Cerebellar cortex (tissue), 1 donor: ENCODE measurements at places on chromosomes 12 and 14.

- peak; percentile 10 for DNase-seq
These were observed 49.5 kb downstream of the DCAF4 start for GRCh38 chr14:72975770-72976169.

- DNase-seq: no peak
These were observed 51.2 kb downstream of the TESC start for GRCh38 chr12:117047810-117048584.

GRCh38 chr12:102824218-102824835 lies 92.7 kb downstream of the PAH start:
- DNase-seq: no peak

- DNase-seq: peak; percentile 50
These were observed 33.5 kb downstream of the SLC6A12 start for GRCh38 chr12:180445-180844.

DNA sequence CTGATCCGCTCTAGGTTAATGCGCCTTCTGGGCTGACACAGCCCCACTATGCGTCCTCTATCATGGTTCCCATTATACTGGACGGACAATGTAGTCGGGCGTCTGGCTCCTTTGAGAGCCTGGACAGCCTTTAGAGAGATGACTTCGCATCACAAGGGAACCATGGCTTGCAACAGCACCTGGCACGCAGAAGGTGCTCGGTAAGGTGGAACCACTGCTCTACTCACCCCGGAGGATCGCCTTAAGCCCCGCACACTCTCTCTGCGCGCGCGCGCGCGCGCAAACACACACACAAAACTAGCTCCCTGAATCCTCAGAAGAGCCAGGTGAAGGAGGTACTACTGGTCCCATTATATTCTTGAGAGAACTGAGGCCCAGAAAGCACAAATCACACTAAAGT lies 7.1 kb downstream of the MAP3K12 start:
- no peak for DNase-seq

DNA sequence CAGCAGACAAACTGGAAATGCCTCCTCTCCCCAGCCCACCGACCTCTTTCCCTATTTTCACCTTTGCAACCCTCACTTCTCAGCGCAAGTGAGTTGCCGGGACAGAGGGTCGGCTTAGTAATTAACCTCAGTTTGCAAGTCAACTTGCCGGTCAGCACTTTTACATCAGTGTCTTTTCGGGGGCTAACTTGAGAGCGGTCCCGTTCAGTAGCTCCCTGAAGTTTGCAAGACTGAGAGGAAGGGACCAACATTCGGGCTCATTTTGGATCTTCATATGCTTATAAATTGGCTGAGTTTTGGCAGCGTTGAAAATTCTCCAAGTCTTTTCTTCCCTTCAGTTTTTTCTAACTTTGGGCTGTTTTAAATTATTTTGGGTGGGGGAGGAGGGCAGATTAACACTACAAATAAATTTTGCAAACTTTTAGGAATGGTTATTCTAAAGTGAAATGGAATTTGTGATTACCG lies 846 bp downstream of the BRMS1L start:
- no peak for DNase-seq

DNA sequence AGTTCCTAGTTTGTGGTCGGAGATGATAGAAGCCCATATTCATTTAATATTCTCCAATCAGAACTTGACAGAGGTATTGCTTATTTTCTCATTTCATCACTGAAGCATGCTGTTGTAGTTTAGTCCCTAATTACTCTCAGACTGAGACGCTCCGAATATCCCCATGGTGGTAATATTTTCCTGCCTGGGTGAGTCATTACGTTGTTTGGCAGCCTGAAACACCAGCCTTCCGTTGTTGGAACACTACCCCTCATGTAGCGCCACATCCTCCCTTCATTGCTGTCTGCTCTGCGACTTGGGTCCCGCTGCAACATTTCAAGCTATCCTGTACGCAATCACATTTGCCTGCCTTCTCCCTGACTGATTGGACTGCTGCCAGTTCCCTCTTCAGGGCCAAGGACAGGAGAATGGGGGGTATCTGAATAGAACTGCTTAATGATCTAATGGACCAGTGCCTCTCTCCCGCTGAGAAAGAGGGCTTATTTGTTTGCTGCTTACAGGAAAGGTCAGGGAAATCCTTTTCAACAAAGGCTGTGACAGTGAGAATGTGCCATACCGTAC lies 369.1 kb downstream of the NPAS3 start:
- DNase-seq: peak; percentile 62

DNA sequence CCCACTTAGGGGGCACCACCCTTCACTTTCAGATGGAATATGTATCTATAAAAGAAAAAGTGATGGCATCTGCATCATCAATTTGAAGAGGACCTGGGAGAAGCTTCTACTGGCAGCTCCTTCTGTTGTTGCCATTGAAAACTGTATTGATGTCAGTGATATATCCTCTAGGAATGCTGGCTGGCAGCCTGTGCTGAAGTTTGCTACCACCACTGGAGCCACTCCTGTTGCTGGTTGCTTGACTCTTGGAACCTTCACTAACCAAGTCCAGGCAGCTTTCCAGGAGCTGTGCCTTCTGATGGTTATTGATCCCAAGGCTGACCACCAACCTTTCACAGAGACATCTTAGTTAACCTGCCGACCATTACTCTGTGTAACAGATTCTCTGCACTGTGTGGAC lies 44.7 kb downstream of the RIMKLB start:
- no peak for DNase-seq

DNA sequence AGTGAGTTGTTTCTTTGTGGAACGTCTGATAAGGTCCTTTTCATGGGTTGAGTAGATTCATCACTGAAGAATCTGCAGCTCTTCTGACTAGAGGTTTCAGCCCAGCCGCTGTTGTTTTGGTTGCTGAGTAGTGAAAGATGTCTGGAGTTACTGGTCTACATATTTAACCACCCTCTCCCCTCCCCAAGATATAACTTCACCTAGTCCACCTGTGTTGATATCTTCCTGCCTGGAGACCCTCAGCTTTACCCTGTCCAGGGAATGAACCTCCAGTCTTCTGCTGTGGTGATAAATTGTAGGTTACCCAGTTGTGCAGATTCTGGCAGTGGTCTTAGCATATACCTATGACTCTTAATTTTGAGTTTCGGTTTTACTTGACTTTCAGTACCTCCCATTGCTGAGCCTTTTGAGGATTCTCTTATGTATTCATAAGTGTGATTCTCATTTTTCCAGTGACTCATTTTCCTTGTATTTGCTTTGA lies 62.9 kb downstream of the CCDC91 start:
- no peak for DNase-seq

DNA sequence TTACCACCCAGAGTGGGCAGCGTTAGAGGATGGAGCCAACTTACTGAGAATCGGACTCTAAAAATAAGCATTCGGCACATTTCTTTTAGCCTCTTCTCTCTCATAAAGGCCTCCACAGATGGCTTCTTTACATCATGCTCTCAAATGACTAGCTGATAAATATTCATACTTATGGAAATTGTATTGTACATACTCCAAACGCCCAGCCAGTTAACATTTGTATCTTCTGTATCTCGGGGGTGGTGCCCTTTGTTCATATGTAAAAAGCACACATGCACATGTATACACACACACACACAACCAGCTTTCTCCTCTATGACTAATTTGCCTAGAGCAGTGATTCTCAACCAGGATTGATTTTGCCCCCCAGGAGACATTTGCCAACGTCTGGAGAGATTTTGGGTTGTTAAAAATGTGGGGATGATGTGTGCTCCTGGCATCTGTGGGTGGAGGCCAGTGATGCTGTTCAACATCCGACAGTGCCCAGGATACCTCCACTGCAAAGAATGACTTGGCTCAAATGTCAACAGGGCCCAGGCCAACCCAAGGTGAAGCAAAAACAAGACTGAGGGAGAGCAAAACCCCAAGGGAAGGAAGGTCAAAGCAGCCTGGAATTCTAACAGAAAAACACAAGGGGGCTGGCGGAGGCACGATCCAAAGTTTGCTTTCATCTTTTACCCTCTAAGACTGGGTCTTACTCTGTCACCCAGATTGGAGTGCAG lies 15.2 kb upstream of the CDK2AP1 start:
- no peak for DNase-seq

DNA sequence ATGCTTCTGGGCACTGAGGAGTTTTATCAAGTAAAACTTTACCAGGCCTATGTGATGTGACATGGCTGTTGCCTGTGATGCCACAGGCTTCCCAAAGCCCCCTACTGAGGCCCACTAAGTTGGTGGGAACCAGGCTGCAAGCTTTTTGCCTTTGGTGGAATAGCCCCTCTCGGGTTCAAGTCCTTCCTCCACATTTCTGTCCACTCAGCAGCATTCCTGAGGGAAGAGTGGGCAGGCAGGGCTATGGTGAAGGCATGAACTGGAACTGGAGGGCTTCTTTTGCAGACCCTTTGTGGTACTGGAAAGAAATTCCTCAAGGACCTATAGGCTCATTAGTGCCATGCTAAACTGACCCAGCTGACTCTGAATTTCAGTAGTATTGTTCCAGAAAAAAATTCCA lies 48.5 kb downstream of the WDR20 start:
- DNase-seq: no peak

DNA sequence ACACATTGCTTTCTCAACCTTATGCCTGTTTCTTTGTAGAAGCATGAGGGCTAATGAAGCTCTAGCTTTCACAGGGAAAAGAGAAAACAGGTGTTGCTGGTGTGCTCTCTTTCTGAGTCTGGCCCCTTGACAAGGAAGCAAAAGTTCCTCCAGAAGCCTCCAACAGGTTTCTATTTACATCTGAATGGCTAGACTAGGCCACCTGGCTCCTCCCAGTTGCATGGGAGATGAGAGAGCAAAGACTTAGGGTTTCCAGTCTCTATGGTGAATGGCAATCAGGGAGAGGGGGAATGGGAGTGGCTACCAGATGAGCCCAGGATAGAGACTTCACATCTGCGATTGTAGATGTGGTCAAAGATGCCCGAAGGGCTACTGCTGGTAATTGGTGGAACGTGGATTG lies 138.1 kb upstream of the PLXNC1 start:
- no peak for DNase-seq

- no peak for DNase-seq
These were observed 336.1 kb downstream of the BCL11B start for GRCh38 chr14:98935921-98936320.

DNA sequence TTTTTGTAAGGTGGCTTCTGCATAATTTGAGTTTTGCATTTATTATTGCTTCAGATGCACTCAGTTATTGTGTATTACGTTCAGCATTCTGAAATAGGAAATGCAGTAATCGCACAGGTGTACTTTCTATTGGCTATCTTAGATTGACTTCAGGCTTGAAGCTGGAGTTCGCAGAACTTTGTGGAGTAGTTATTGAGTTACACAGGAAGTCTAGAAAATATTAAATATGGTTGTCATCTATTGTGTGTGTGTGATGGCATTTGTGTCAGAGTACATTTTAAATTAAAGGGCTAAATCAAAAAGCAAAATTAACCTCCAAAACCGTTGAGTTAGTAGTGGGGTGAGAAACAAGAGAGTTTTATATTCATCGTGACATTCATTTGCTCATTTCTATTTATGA lies 2.7 kb downstream of the ARID2 start:
- DNase-seq: no peak

GRCh38 chr14:89578156-89578555 lies 161.1 kb upstream of the FOXN3 start:
- no peak for DNase-seq

DNA sequence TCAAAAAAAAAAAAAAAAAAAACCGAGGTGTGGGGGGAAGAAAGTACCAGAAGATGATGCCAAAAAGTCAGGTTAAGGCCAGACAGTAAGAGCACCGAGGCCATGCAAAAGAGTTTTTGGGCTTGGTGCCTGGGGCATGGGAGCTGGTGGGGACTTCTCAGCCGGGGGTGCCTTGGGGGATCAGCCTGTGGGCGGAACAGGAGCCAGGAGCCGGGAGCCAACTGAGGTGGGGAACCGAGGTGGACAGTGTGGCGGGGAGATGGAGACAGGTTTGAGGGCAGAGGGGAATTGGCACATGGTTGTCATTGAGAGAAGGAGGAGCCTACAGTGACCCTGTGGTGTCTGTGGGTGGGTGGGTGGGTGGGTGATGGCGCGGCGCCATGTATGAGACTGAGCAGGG lies 33.2 kb downstream of the TSPAN11 start:
- no peak for DNase-seq

- no peak for DNase-seq
These were observed 193.1 kb upstream of the FSCB start for GRCh38 chr14:44700184-44700583.

GRCh38 chr12:67662910-67663538 lies 14.5 kb downstream of the DYRK2 start:
- no peak for DNase-seq

GRCh38 chr12:129036135-129036534 lies 182.9 kb downstream of the GLT1D1 start:
- DNase-seq: no peak

GRCh38 chr12:10154145-10154496 lies 17.8 kb downstream of the OLR1 start:
- DNase-seq: peak; percentile 43

GRCh38 chr14:89767861-89768268 lies 186.7 kb downstream of the EFCAB11 start:
- DNase-seq: peak; percentile 36

DNA sequence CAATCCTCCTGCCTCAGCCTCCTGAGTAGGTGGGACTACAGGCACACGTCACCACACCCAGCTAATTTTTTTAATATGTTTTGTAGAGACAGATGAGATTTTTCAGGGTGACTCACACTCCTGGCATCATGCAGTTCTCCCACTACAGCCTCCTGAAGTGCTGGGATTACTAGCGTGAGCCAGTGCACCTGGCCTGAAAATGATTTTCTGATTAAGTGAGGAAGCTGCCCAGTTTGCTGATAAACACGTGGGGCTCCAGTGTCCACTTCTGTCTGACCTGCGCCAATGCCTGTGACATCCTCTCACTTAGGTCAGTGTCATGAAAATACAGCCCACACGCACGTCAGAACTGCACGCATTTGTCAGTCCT lies 37.0 kb upstream of the SFSWAP start:
- no peak for DNase-seq

DNA sequence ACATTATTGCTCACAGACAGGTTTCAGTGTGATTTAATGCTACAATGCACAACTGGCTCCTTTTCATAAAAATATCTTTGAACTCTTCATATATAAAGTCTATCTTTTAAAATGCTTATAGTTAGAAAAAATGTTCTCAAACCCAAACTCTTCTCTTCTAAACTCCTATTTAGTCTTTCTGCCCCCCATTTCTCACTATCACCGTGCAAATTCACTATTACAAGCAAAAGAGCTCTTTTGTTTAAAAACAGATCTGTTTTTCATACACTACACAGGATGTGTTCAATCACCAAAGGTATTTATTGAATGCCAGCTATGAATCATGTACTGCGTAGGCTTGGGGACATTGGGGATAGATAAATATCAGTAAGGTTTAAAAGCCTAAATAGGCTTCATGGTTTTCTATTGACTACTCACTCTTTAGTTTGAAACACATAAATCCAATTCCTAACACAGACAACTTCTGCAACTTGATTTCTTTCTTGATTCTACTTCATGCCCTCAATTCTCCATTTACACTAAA lies 692.3 kb downstream of the C12orf50 start:
- no peak for DNase-seq
